ENCODE measurements at places on chromosomes 11 and 22. TPM values are rescaled to one million over a fixed set of nuclear protein-coding genes. Genes with fewer than 3 reads are reported as not detected.

DNA sequence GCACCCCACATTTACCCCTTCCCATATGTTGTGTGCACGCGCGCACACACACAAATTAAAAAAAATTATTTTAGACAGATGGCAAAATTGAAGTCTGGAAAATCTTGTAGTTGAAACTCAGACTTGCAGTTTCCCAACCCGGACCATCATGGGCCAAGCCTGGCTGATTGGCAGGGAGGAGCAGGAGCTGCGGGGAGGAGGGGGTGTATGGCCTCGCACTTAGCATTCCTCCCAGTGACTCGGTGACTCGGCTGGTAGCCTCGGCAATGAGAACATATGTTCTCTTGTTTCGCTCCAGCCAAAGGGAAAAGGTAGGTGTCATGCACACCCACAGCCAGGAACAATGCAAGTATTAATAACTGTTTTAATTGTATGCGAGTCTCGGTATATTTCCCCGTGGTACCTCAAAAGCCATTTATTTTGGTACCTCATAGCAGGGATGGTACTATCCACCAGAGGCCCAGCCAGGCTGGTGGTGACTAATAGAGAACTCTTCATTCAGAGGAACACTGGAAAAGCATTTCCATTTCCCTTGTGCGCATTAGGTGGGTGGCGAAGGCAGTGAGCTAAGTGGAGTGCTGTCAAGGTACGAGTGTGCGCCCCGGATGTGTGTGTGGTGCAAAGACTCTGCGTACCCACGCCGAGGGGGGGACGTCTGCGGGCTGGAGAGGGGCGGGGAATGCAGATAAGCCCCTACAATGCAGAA, 92.5 kb downstream of the DSCAML1 start:
- DNase-seq = no peak
- H3K4me1 ChIP-seq = peaks cover 9% of the 10 kb centered on the region
- H3K36me3 ChIP-seq = no peaks in the 10 kb centered on the region
- no peak overlapping the region for H3K27ac ChIP-seq
- no peak overlapping the region for H3K4me3 ChIP-seq
- H3K27me3 ChIP-seq = peaks cover 12% of the 10 kb centered on the region

DNA sequence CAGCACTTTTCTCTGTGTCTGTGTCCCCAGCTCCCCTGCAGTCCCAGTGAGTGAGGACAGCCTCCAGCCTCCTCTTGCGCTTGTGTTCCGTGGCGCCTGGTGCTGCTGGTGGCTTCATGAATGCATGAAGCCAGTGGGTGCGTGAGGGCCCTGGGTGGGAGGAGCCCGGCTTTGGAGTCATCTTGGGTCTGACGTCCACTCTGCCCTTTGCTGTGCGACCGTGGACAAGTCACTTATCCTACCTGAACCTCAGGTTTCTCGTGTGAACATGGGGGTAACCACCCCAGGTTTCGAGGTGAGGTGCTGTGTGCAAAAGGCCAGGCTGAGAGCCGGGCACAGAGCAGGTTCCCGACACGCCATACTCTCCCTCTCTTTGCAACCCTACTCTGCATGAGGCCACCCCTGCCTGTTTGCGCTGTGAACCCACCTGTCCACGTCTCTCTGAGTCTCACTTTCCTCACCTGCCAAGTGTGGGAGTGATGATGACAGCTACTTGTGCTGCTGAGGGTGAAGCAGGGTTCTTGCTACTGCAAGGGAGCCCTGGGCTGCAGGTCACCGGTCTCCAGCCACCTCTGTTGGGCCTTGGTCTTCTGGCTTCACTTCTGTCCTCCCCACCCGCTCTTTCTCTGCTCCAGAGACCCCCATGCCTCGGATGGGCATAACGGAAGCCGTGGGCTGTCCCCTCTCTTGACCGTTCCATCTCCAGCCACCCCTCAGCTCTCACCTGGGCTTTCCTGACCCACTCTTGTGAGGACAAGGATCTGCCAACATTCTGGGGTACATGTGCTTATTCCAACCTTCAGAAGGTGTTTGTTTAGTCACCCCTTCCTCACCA, 537.6 kb downstream of the TBC1D22A start:
- no peaks in the 10 kb centered on the region for H3K4me1 ChIP-seq
- no peak for DNase-seq
- H3K36me3 ChIP-seq = no peaks in the 10 kb centered on the region
- no peaks in the 10 kb centered on the region for H3K27me3 ChIP-seq

DNA sequence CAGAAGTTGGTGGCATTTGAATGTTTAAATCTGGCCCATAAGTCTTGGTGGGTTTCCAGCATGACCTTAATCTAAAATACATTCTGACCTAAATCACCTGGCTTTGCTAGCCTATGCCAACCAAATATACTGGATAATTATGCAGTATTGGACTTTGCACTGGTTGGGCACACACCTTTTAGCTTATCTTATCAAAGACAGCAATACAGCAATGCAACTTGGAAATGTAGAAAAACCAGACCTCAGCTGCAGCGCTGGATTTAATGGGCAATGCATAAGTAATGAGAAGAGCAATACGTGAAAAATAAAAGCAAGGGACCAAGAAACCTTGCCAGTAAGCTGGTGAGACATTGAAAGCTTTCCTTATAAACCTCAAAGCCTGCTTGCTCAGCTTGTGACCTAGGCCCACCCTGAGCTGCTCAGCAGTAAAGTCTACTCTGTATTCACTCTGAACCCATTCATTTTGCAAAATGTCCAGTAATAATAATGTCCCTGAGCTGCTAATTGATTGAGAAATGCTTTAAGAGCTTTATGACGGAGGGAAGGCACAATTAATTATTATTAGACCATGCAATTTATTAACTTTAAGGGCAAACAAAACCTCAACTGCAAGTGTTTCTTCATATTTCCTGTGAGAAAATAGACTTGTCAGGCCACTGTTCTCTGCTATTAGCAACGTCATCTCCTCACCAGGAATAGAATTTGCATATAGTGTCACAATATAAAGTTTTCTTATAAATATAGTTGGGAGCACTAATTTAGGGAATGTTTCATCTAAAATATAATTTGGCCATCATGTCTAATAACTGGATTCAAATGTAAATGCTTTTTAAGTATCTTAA, 49.4 kb upstream of the CEP295 start:
- DNase-seq = no peak
- H3K4me3 ChIP-seq = no peak overlapping the region
- peaks cover 3% of the 10 kb centered on the region for H3K4me1 ChIP-seq
- H3K36me3 ChIP-seq = no peaks in the 10 kb centered on the region

- no peaks in the 10 kb centered on the region for H3K36me3 ChIP-seq
- no peaks in the 10 kb centered on the region for H3K4me1 ChIP-seq
Observed at GRCh38 chr11:78731027-78731426, 156.4 kb upstream of the NARS2 start.

GRCh38 chr11:123645286-123645975, 9.0 kb downstream of the SCN3B start:
- peaks cover 8% of the 10 kb centered on the region for H3K27me3 ChIP-seq
- no peaks in the 10 kb centered on the region for H3K36me3 ChIP-seq
- no peak overlapping the region for H3K27ac ChIP-seq
- peaks cover 2% of the 10 kb centered on the region for H3K4me1 ChIP-seq
- no peak for DNase-seq
- no peak overlapping the region for H3K4me3 ChIP-seq

The OR10G4 gene
- not detected for total RNA-seq

DNA sequence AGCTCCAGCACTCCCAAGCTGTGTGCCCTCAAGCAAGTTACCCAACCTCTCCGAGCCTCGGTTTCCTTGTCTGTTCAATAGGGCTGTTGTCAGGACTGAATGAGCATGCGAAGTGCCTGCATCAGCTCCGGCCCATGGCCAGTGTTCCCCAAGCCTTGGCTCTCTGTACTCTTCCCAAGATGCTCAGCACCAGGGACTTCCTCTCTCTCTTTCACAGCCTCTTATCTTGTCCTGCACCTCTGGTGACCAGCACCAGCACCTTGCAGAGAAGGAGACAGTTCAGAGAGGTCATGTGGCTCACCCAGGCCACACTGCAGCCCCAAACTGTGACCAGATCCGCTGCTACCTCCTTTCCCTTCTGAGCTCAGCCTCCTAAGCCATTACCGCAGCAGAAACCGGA, 120.3 kb upstream of the ANO1 start:
- no peaks in the 10 kb centered on the region for H3K4me1 ChIP-seq
- no peak overlapping the region for H3K4me3 ChIP-seq
- H3K27ac ChIP-seq = no peak overlapping the region

- H3K4me1 ChIP-seq = no peaks in the 10 kb centered on the region
- peaks cover 28% of the 10 kb centered on the region for H3K27me3 ChIP-seq
- no peak for DNase-seq
- H3K27ac ChIP-seq = no peak overlapping the region
Observed at GRCh38 chr11:70146299-70146698, 56.8 kb upstream of the FADD start.

- peaks cover 4% of the 10 kb centered on the region for H3K4me1 ChIP-seq
- no peak overlapping the region for H3K27ac ChIP-seq
- no peaks in the 10 kb centered on the region for H3K27me3 ChIP-seq
- no peak for DNase-seq
- H3K36me3 ChIP-seq = peaks cover 19% of the 10 kb centered on the region
Observed at GRCh38 chr11:46445920-46446771, 54.6 kb upstream of the CHRM4 start.

DNA sequence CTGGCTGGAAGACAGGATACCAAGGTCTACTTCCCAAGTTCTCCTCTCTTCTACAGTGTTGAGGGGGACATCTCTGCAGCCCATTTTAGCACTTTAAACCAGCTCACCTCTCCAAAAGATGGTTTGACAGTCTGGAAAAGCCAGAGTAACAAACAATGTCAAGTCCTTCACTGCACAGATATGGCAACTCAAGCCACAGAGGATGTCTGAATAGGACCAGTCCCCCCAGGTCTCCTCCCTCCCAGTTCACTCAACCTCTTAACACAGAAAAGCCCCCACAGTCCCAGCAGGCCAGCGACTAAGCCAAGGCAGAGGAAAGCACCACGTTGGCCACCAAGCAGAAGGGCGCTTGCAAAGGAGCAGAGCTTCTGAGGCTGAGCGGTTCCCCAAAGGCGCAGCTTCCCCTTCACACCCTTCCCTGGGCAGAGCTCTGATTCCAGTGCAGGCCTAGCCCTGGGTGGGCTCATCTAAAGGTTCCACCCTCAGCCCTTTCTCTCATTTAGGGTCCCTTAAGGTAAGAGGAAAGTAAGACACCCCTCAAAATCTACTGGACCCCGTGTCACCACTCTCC, 62.7 kb downstream of the PAK1 start:
- H3K4me3 ChIP-seq = peak overlapping the region; percentile 90
- H3K27me3 ChIP-seq = no peaks in the 10 kb centered on the region
- peaks cover 30% of the 10 kb centered on the region for H3K36me3 ChIP-seq
- peak overlapping the region; percentile 91 for H3K27ac ChIP-seq
- peak; percentile 43 for DNase-seq
- peaks cover 51% of the 10 kb centered on the region for H3K4me1 ChIP-seq

The APOA4 gene
- total RNA-seq = not detected

GRCh38 chr11:92779746-92780145, 189.7 kb upstream of the MTNR1B start:
- H3K4me3 ChIP-seq = no peak overlapping the region
- no peaks in the 10 kb centered on the region for H3K36me3 ChIP-seq
- no peak for DNase-seq
- no peaks in the 10 kb centered on the region for H3K4me1 ChIP-seq
- H3K27ac ChIP-seq = no peak overlapping the region

DNA sequence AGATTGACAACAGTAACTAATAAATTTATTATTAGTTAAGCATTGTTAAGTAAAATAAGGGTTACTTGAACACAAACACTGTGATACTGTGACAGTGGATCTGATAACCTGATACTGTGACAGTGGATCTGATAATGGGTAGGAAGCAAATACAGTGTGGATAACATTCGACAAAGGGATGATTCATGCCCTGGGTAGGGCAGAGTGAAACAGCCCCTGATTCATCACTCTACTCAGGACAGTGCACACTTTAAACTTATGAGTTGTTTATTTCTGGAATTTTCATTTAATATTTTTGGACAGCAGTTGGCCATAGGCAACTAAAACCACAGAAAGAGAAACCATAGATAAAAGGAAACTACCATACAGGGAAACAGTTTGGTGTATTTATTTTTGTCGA, 60.8 kb upstream of the CTSC start:
- H3K4me3 ChIP-seq = no peak overlapping the region
- H3K36me3 ChIP-seq = peaks cover 3% of the 10 kb centered on the region
- H3K4me1 ChIP-seq = peaks cover 17% of the 10 kb centered on the region
- no peaks in the 10 kb centered on the region for H3K27me3 ChIP-seq

GRCh38 chr11:72191961-72192381, at the start of gene FOLR1:
FOLR1 (plus strand) TSS chr11:72192140; CDS start chr11:72192174, 34 bp downstream.
- H3K27ac ChIP-seq = no peak within 1 kb of the TSS
- H3K4me3 ChIP-seq = no peak within 1 kb of the TSS
- H3K4me1 ChIP-seq = no peaks in the 10 kb centered on the region
- peaks cover 3% of the 10 kb centered on the region for H3K27me3 ChIP-seq
- no peak for DNase-seq

The TIMP3 gene
- not detected for total RNA-seq

DNA sequence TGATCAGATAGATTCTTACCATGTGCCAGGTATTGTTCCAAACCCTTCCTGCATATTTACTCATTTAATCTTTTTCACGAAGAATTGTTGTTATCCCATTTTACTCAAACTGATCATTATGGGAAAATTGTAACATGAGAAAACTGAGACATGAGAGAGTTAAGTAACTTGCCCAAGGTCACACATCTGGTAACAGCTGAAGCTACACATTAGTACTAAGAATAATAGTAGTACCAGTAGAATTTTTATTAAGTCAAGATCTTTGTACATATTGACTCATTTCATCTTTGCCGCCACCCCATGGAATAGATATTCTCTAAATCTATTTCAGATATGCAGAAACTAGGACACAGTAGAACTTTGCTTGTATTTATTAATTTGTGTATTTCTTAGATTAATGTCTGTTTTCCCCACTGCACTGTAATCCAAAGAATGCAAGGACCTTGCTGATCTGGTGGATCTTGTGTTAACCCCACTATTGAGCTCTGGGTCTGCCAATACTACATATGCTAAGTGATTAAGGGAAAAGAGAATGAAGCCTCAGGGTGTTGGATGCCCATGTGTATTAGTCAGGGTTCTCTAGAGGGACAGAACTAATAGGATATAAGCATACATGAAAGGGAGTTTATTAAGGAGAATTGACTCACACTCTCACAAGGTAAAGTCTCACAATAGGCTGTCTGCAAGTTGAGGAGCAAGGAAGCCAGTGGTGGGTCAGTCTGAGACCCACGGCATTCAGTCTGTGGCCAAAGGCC, 72.8 kb downstream of the PARVA start:
- no peaks in the 10 kb centered on the region for H3K27me3 ChIP-seq
- no peak for DNase-seq
- no peak overlapping the region for H3K27ac ChIP-seq
- no peak overlapping the region for H3K4me3 ChIP-seq
- no peaks in the 10 kb centered on the region for H3K36me3 ChIP-seq
- no peaks in the 10 kb centered on the region for H3K4me1 ChIP-seq

- H3K4me1 ChIP-seq = peaks cover 36% of the 10 kb centered on the region
- H3K27me3 ChIP-seq = no peaks in the 10 kb centered on the region
- no peak overlapping the region for H3K27ac ChIP-seq
- DNase-seq = no peak
- H3K36me3 ChIP-seq = peaks cover 31% of the 10 kb centered on the region
- peak overlapping the region; percentile 30 for H3K4me3 ChIP-seq
Observed at GRCh38 chr11:9386901-9387300, 2.4 kb downstream of the IPO7 start.
